ENCODE measurements at places on chromosomes 6 and 20. TPM values are rescaled to one million over a fixed set of nuclear protein-coding genes. Genes with fewer than 3 reads are reported as not detected.
A peak's percentile ranks its signal among the peaks of the same experiment; 100 is the strongest.

Gene DYNLT2
- total RNA-seq, result 20.4 TPM

GRCh38 chr20:14800707-14801425 is 463.5 kb upstream of the FLRT3 start:
- DNase-seq, result no peak

DNA sequence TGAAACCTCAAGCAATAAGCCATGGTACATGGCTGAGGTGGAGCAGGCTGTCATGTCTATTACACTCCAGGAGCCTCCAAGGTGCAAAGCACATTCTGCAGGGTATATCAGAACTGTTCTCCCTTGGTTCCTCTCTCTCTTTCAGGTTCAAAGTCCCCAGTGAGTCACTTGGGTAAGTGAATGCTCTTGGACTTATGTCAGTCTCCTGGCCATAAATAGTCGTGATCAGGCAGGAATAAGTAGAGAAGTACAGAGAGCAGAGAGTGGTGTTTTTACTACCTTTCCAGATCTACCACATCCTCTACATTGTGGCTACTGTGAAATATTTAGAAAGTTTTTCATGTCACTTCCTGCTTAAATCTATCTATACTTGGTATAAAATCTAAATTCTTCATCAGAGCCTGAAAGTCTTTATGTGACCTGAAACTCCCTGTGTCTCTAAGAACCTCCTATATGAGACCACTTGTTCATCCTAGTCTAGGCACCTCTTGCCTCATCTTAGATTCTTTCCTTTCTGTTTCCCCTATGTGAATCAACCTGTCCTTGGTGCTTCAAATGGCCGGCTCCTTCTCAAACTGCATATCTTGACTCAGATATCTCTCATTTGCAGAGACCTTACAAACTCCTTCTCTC is 1077.6 kb upstream of the MAP3K7 start:
- DNase-seq, result no peak

- DNase-seq, result no peak
Observed at GRCh38 chr20:57936636-57937385, 227.0 kb upstream of the PMEPA1 start.

DNA sequence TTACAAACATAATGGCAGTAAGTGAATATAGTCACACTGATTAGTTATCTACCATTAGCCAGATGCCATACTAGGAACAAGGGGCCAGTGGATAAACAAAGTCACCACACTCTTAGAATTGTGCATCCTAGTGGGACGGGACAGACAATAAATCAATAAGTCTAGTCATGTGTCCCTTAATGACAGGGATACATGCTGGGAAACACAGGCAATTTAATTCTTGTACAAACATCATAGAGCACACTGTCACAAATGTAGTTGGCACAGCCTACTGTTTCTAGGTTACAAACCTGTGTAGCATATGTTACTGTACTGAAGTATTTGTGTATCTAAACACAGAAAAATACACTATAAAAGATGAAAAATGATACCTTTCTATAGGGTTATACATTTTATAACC is 123.0 kb upstream of the FAM184A start:
- DNase-seq, result no peak

DNA sequence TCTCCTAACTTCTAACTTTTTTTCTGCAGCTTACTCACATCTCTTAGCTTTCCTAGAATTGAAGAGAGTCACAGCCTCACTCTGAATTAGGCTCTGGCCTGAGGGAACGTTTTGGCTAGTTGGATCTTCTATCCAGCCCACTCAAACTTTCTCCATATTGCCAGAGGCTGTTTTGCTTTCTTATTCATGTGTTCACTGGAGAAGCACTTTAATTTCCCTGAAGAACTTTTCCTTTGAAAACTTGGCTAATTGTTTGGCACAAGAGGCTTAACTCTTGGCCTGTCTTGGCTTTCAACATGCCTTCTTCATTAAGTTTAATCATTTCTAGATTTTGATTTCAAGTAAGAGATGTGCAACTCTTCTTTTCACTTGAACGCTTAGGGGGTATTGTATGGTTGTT is 138.2 kb upstream of the PLCB4 start:
- DNase-seq, result no peak

- no peak for DNase-seq
Observed at GRCh38 chr6:89217299-89217910, at the start of gene GABRR1. GABRR1 (minus strand) TSS chr6:89217358; CDS start chr6:89217322, 36 bp downstream.

GRCh38 chr20:2921506-2921905 is 48.2 kb downstream of the PTPRA start:
- no peak for DNase-seq

Gene XKR7
- 0.25 TPM for total RNA-seq

Gene EDN3
- total RNA-seq, result 5.2 TPM

Gene IL17F
- total RNA-seq, result not detected

Gene LST1
- 0.71 TPM for total RNA-seq

GRCh38 chr6:121222656-121223055 is 111.6 kb downstream of the TBC1D32 start:
- no peak for DNase-seq

DNA sequence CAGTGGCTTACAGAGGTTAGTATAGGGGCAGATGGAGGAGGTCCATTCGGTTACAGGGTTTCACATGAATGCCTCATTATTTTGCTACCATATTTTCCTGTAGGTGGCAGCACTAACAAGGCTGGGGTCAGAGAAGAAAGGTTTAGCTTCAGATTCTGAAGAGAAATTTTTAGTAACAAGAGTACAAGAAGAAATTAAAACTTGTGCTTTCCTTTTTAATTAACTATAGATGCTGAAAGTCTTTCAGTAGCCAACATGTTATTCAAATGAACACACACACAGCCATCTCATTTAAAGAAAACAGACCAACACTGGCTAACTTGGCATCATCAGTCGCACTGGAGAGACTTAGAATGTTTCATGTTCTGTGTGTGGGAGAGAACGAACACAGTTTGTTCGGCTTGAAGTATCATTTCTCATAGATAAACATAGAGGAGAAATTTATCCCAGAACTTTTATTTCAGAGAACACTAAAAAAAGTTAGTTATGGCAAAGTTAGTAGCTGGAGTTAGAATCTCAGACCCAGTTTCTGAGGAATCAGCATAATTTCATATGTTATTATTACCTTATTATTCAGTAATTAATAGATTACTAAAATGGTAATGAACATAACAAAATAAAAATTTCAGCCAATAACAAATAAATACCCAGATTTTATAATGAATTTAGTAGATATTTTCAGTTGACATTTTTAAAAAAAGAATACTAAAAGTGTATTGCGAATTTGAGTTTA is 314.0 kb upstream of the RSPO3 start:
- DNase-seq, result peak; percentile 50

Gene FITM2
- 22.9 TPM for total RNA-seq

DNA sequence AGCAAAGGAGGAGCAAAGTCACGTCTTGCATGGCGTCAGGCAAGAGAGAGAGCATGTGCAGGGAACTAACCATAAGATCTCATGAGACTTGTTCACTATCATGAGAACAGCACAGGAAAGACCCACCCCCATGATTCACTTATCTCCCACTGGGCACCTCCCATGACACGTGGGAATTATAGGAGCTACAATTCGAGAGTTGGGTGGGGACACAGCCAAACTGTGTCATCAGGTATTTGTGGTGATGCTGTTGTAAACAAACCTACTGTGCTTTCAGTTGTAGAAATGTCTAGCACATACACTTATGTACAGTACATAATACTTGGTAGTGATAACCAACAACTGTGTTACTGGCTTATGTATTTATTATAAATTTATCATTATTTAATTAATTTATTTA is 128.3 kb downstream of the UTRN start:
- no peak for DNase-seq

Gene USP49
- 26.3 TPM for total RNA-seq

Gene FAM209A
- total RNA-seq, result 53.7 TPM

DNA sequence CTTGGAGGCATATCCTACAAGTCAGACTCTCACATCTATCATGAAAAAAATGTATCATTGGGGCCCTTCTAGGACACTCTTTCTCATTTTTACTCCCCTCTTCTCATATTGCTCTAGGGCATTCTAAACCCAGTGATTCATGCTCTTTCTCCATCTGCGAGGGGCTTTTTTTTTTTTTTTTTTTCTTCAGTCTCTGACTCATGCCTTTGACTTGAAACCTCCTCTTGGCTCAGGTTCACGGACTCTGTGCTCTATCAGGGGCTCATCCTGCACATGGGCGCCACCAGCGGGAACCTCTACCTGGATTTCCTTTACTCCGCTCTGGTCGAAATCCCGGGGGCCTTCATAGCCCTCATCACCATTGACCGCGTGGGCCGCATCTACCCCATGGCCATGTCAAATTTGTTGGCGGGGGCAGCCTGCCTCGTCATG is 17.8 kb downstream of the SLC22A1 start:
- no peak for DNase-seq

DNA sequence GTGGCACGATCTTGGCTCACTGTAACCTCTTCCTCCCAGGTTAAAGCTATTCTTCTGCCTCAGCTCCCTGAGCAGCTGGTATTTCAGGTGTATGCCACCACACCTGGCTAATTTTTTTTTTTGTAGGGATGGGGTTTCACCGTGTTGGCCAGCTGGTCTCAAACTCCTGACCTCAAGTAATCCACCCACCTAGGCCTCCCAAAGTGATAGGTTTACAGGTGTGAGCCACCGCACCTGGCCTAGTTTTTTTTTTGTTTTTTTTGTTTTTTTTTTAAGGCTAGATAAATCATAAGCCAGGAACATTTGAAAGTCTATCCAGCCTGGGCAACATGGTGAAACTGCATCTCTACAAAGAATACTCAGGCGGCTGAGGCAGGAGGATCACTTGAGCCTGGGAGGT is 10.9 kb downstream of the RRP36 start:
- DNase-seq, result no peak

GRCh38 chr6:37871616-37872372 is 52.3 kb downstream of the ZFAND3 start:
- no peak for DNase-seq

GRCh38 chr20:23203310-23203709 is 117.2 kb upstream of the CD93 start:
- DNase-seq, result no peak

DNA sequence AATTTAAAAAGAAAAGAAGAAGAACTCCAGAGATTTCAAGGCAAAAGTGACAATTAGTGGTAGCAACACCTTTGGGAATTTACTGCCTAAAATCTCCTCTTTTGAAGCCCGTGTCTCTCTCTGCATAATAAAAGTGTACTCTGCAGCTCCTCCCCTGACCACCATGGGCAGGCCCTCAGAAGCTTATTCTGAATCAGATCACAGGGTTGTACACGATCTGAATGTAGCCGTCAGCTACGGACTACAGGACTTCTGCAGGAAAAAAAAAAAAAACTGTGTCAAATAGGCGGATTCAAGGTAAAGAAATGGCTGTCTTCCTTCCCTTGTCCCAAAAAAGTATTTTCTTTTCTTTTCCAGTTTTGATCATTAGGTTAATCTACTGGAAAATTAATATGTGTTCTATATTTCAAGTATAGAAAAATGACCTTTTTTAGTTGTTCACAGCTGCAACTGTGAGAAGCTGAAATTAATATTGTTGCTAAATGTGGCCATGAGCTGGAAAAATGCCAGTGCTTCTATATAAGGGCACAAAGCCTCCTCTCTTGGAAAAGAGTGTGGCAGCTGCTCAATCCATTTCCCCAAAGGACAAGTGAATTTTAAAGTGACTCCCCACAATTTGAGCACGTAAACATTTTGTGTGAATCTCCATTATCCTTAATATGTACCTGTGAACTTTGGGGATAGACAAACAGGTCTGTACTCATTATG is 397.4 kb downstream of the C6orf118 start:
- DNase-seq, result peak; percentile 54

GRCh38 chr6:163620670-163621330 is 206.3 kb downstream of the QKI start:
- DNase-seq, result no peak

Gene TCP11
- 193 TPM for total RNA-seq

DNA sequence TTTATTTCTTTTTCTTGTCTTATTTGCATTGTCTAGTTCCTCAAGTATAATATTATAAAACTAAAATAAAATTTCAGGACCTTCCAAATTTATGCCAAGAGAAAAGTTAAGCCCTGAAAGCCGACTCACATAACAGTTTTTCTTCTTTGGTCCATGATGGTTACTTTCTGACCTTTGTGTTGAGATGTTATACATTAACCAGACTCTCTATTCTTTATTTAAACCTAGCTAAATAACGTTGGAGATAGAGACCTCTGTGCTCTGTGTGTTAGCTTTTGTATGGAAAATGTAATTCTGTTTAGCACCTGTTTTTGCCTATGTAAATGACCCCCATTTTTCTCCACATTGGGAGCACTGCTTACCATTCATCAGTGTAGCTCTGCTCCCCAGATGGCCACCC is 352.4 kb downstream of the CD109 start:
- no peak for DNase-seq

GRCh38 chr6:169253337-169254238 is at the start of gene THBS2:
THBS2 (minus strand) TSS chr6:169253846; CDS start chr6:169250784, 3,062 bp downstream.
- no peak for DNase-seq

Gene MAP3K7
- total RNA-seq, result 35.7 TPM

All from testis (tissue), 5 donors.